ENCODE measurements at places on chromosomes 4 and X.

GRCh38 chrX:116379854-116380253 is 56.6 kb upstream of the SLC6A14 start:
- no peak for DNase-seq

- DNase-seq: no peak
These were observed 106.7 kb upstream of the PRKX start for GRCh38 chrX:3820167-3820566.

DNA sequence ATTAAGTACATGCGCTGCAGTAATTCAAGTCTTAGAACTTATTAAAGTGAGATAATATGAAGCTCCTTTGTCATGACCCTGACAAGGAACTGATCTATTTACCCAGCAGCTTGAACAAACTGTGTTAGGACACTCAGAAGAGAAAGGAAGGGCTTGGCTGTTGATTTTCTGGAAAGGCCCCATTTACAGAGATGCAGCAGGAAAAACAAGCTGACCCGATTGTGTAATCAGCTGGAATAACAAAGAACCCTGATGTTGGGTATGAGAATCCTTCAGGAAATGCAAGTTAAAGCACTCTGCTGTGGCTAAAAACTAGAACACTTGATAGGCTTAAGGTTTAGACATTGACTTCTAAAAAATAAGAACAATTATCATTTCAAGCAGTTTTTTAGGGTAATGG is 64.8 kb downstream of the TBC1D9 start:
- DNase-seq: no peak

- DNase-seq: no peak
These were observed 90.0 kb upstream of the AFAP1 start for GRCh38 chr4:8029689-8030088.

All from H9 (cell line).